ENCODE measurements at places on chromosomes 12 and 14. TPM values are rescaled to one million over a fixed set of nuclear protein-coding genes. Genes with fewer than 3 reads are reported as not detected.

GRCh38 chr14:70692210-70692609 lies 50.5 kb downstream of the TTC9 start:
- DNase-seq = no peak

- DNase-seq = peak; percentile 51
Measured at GRCh38 chr14:24411443-24412389, 12.9 kb downstream of the NYNRIN start.

The MANSC4 gene
- not detected for total RNA-seq

DNA sequence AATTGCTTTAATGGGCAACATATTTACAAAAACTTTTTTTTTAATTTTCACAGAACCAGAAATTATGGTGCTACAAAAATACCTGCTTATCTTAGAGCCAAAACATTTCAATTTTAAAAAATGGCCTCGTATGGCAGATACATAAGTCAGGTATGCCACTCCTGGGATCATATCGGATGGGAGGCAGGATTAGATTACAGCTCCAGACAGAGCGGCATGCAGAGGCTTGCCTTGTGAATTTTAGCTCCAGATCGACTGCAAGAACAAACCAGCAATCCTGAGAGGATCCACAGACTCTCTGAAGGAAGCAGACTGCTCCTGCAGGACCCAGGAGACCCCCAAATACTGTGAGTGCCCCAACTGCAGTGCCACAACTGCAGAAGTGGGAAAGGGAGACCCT lies 169.3 kb upstream of the AMIGO2 start:
- no peak for DNase-seq

All from glutamatergic neuron (in vitro differentiated cells).